ENCODE measurements at places on chromosomes 13 and 19. TPM values are rescaled to one million over a fixed set of nuclear protein-coding genes. Genes with fewer than 3 reads are reported as not detected.

DNA sequence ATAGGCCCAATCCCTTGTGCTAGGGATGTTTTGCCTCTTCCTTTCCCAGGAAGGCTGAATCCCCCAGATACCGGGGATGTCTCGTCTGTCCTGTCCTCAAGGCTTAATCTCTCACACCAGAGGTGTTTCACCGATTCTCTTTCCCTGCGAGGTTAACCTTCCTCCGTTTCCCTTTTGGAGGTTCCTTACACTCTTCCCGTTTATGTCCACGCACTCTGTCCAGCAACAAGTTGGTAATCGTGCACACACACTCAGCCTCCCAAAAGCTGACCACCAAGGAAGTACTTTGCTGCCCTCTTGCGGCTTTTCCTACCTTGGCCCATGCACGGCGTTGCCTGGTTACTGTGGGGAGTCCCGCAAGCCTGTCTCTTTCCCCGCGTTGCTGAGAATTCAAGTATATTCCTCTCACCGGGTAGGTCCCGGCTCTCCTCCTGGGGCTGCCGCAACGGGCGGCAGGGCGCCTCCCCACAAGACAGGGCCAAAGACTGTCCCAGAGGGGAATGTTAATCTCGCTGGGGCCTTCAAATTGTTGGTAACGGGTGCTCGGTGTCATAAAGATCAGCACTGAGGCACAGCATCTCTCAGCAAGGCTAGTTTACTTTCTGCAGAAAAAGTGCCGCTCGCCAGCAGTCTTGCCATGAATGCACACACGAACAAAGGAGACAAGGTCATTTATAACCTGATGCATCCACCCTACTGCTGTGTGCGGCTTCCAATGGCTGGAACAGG is 36.7 kb upstream of the CD177 start:
- ATAC-seq: no peak

DNA sequence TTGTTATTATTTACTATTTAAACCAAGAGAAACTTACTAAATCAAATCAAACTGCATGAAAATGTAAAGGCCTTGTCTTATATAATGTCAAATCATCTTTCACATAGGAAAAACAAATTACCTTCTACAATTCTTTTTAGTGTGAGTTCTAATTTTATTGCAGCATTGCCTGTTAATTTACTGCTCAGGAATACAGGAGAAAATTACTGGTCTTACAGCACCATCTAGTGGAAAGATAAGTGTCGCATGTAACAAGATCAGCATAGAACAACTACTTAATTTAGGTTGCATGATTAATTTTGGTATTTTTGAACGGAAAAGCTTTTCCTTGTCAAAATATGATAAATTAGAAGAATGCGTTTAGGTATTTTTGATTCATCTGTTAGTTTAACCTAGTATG is 502.7 kb downstream of the UQCRFS1 start:
- no peak for ATAC-seq

GRCh38 chr13:21232196-21232595 is 55.7 kb downstream of the MRPL57 start:
- ATAC-seq: peak; percentile 86

DNA sequence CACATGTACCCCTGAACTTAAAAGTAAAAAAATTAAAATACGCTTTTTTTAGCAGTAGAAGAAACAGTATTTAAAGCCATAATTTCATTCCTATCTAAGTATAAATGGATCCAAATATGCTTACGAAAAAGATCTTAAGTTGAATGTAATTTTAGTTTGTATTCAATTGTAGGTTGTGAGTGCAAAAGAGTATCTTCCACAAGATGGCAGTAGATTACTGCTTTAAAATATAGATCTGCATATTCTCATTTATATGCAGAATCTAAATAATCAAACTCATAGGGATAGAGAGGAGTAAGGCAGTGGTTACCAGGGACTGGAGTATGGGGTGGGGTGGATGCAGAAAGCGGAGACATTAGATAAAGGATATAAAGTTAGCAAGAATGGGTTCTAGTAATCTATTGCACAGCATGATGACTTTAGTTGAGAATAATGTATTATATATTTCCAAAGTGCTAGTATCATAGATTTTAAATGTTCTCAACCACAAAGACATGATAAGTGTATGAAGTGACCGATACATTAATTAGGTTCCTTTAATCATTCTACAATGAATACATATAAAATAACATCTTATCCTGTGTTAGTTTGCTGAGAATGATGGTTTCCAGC is 14.2 kb downstream of the OR7A17 start:
- ATAC-seq: no peak

- ATAC-seq: no peak
Observed at GRCh38 chr13:51687947-51688714, 103.9 kb downstream of the WDFY2 start.

DNA sequence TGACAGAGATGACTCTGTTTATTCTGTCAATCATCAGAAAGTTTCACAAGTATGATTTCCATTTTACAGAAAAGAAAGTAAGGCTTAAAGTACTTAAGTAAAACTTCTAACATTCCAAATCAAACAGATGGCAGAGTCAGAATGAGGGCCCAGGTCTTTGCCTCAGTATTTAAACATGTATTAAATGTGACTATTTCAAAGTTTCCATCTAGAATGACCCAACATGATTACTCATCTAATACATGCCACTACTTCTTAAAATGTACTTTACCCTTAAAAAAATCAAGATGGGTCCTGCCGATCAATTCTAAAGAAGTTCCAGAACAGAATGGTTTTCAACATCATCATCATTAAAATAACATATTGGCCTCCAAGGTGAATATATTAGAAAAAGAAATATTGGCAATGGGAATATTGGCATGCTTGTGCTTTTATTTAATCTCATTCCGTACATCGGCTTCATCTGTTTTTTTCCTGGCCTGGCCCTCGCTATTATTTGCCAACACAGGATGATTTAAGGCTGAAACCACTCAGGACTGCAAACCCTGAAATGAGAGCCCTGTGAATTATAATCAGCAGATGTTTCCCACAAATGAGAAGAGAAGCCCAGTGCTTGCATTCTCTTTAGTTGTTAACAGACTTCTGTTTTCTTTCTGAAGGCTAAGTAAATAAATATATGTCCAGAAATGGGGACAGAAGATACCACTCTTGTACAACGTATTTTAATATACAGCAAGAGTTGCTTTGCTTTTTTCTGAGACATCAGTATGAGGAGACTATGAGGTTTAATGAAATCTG is 340.0 kb downstream of the DNAJC15 start:
- peak; percentile 35 for ATAC-seq

GRCh38 chr19:18339723-18340122 is 675 bp upstream of the PGPEP1 start:
- no peak for ATAC-seq

- ATAC-seq: no peak
Observed at GRCh38 chr13:112897956-112898620, 70.9 kb upstream of the MCF2L start.

DNA sequence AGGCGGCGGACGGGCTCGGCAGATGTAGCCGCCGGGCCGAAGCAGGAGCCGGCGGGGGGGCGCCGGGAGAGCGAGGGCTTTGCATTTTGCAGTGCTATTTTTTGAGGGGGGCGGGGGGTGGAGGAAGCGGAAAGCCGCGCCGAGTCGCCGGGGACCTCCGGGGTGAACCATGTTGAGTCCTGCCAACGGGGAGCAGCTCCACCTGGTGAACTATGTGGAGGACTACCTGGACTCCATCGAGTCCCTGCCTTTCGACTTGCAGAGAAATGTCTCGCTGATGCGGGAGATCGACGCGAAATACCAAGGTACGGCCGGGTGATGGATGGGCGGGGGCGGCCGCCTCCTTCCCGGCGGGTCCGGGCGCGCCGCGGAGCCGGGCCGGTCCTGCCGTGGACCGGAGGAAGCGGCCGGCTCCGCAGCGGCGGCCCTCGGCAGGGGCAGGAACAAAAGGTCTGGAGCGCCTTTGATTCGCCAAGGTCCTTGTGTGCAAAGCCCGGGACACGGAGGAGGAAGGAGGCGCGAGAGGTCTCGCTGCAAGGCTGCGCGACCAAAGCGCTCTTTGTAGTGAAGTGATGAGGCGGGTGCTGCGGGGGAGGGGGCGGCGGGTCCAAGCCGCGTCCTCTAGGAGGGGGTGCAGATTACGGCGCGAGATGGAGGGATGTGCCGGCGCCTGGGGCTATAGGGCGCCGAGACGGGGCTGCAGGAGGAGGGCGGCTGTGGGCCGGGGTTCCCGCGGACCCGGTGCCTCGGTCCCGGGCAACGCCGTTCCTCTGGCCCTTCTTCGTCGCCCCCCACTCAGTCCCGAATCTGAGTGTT is 689 bp downstream of the ING1 start:
- ATAC-seq: no peak

GRCh38 chr13:30587231-30587630 is 30.5 kb upstream of the USPL1 start:
- ATAC-seq: no peak

- ATAC-seq: no peak
Observed at GRCh38 chr13:109101550-109102144, 472.2 kb downstream of the MYO16 start.

- ATAC-seq: no peak
Observed at GRCh38 chr19:34692549-34692948, 15.1 kb downstream of the ZNF302 start.

GRCh38 chr13:112934078-112934477 is 34.9 kb upstream of the MCF2L start:
- ATAC-seq: no peak

DNA sequence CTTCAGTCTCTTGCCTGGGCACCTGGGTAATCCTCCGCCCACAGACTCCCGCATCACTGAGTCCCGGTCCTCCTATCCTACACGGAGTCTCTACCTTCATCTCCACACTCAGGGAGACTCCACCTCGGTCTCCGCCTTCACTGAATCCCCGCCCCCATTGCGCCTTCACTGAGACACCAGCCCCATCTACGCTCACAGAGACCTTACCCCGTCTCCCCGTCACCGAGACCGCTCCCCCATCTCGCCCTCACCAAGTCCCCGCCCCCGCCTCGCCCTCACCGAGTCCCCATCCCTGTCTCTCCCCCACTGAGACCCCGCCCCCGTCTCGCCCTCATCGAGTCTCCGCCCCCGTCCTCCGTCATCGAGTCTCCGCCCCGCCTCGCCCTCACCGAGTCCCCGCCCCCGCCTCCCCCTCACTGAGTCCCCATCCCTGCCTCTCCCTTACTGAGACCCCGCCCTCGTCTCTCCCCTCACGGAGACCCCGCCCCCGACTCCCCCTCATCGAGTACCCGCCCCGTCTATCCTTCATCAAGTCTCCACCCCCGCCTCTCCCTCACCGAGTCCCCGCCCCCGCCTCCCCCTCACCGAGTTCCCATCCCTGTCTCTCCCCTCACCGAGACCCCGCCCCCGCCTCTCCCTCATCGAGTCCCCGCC is 23.1 kb upstream of the ZNF846 start:
- ATAC-seq: peak; percentile 79

- ATAC-seq: no peak
Observed at GRCh38 chr13:113939129-113939943, 34.5 kb downstream of the C13orf46 start.

- no peak for ATAC-seq
Observed at GRCh38 chr19:5200844-5201243, 139.8 kb downstream of the PTPRS start.

DNA sequence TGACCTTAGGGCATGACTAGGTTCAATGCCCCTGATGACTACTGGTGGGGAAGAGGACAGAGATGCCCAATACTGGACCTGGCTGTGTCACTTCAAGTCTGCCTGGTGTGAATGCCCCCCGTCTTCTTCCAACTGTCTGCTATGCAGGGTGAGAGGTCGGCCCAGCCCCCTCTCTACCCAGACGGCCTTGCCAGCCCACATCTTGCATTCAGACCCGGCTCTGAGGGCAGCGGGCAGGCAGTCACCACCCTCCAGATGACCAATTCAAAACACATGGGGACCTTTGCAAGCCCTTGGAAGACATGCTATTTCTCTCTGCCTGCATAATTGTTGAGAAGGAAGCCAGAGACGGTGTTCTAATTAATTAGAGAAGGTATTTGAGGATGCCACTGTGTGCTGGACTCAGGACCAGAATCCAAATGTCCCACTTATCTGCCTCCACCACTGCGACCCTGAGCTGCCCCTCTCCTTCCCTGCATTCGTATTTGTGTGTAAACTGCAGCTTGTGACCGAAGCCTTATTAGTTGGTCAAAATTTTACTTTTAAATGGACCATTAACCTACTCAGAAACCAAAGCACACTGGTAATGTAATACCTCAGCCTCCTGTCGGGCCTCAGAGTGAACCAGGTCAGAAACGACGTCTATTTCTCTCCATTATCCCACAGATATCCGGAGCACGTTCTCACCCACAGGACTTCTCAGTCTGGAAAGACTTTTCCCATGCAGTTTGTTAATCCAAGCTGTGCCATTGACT is 407.0 kb downstream of the ZNF536 start:
- ATAC-seq: no peak

DNA sequence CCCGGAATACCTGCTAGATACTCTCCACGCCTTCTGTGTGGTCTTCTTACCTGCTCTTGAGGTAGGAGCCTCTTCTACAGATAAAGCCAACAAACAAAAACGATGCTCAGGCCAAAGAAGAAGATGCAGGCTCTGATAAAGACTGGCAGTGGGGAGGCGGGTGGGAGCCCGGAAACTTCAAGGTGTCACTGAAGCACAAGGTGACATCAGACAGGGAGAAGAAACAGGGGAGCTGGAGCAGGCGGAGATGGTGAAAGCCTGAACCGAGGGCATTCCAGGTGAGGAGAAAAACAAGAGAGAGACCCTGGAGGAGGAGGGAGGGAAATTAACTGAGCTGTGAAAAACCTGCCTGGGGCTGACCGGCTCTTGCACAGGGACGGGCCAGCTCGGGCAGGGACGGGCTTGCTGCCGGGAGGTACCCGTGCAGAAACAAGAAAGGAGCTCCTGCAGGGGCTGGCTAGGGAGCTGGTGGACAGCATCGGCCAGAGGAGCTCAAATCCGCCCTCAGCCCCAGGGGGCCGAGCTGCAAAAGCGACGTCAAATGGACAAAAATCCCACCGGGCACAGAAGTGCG is 19.0 kb downstream of the GNG7 start:
- ATAC-seq: no peak

DNA sequence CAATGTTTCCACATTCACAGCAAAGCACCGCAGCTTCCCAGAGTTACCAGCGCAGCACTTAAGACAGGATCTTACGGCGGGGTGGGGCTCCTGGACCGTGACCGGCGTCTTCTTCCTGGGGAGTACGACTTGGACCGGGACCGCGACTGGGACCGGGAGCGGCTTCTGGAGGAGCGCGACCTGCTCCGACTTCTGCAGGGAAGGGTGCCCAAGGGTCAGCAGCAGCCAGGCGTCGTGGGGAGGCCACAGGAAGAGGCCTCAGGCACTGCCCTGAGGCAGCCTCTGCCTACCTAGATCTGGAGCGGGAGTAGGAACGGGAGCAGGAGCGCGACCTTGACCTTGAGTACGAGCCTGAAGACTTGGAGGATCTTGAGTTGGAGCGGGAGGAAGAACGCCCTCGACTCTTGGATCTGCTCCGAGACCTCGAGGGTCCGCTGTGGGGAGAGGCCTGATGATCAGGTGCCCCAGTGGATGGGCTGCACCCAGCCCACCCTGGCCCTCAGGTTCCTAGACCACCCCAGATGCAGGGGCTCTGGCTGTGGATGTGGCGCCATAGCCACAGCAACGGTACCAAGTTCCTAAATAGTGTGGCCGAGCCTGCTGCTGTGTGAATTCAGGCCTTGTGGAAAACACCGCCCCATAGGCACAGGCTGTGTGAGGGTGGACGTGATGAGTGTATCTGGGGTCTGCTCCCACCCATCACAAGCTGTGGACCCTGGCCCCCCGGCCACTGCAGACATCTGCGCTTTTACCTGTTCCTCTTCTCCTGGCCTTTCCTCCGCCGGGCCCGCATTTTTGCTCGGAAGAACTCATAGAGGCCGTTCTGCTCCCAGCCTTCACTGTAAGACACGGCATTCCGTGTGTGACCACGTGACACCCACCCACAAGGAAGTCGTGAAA is 21.9 kb downstream of the CHERP start:
- no peak for ATAC-seq

Gene KIR2DL4
- not detected for total RNA-seq

Gene CCDC122
- 5.3 TPM for total RNA-seq

Gene ZBTB45
- total RNA-seq: 14.0 TPM

Gene ACP7
- total RNA-seq: not detected

Measured in gastroesophageal sphincter (tissue), 4 donors.